ENCODE measurements at places on chromosomes 6 and 20.

DNA sequence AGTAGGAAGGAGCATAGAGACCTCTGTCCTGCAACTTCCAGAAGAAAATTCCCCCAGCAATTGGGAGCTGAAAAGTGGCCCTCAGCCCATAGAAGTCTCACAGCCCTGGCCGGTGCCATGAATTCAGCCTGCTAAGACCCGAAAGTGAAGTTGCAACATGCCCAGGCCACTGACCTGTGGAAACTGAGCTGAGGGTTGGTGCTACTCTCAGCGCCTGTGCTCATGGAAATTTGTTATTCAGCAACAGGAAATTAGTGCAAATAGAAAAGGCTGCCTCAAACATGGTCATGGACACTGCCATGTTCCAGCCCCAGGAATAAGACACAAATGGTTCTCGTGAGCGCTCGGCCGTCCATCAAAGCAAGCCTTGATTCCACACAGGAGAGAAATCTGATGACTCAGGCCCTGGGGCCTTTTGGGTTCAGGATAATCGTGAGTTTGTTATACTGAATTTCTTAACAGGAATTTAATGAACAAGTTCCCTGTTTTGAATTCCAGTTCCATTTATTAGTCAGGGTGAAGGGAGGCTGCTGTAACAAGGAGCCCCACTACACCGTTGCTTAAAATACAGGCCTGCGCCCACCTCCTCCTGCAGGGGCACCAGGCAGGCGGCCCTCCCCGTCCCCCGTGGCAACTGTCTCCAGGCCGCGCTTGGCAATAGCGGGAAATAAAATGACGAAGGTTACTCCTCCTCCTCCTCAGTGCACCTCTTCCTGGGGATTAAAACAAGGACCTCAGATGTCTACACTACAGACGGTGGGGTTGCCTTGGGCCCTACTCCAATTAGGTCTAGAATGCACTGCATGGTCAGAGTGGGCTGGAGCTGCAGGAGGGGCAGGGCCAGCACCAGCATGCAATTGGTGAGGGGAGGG is 152.9 kb downstream of the ERMARD start:
- DNase-seq = no peak

GRCh38 chr6:166112580-166112979 is 55.1 kb downstream of the TBXT start:
- peak; percentile 63 for DNase-seq

GRCh38 chr6:39102071-39102820 is 12.7 kb downstream of the SAYSD1 start:
- DNase-seq = no peak

DNA sequence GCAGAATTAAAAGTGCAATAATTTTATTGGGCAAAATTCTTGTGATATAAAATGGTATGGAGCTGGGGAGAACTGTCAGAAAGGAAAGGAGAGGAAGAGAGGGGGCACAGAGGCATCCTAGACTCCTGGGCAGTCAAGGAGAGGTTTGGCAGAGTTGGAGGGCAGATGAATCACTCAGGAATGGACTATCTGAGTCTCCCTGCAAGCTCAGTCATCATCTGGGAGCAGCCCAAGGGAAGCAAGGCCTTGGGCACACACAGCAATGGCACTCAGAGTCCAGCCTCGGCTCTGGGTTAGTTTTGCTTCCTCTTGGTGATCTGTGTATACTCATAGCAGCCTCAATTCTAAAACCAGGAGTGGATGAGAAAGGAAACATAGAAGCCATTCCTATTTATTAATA is 67.2 kb downstream of the SLC22A1 start:
- DNase-seq = peak; percentile 24

DNA sequence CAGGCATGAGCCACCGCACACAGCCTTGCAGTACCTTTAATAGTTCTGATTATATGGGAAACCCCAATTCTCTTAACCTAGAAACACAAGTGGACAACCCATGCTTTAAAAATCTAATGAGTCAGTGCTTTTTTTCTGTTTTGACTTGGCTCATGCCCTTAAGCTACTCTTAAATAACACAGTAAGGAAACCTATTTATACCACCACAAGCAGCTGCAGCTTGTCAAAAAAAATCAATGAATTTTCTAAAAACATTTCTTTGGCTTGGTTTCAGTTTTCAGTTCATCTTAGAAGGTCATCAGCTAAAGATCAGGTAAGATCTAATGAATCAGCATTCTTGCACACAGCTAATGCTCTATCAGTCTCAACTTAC is 124.1 kb upstream of the DST start:
- DNase-seq = no peak

- no peak for DNase-seq
These were observed 7.3 kb upstream of the ARHGAP18 start for GRCh38 chr6:129717277-129717676.

- no peak for DNase-seq
These were observed 170.1 kb downstream of the LRFN2 start for GRCh38 chr6:40417031-40417430.

DNA sequence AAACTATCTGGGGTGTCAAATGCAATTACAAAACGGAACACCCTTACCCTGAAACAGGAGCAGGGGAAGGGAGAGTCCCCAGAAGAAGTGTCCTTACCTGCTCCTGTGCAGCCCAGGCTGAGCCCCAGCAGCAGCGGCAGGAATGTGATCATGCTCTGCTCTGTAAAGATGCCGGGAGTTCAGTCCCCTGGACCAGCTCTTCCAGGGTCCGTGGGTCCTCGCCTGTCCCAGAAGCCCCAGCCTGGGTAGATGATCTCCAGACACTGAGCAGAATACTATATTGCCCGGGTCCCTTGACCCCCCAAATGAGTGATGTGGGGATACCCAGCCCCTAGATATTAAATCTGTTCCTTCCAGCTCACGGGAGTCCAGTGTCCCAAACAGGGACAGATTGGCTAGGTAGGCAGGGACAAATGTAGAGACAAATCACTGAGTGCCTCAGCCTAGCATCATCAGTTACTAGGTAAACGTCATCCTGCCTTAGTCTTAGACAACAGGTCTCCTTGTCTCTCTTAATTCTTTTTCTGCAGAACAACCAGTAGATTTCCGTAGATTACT is at the start of gene HLA-DMB:
TSS of gene HLA-DMB (minus strand) at position 373 of the 558 bp plus-strand sequence. CDS start at position 152, 221 bp downstream.
- peak; percentile 67 for DNase-seq

- DNase-seq = peak; percentile 39
These were observed 16.4 kb downstream of the TRIM27 start for GRCh38 chr6:28907394-28907793.

DNA sequence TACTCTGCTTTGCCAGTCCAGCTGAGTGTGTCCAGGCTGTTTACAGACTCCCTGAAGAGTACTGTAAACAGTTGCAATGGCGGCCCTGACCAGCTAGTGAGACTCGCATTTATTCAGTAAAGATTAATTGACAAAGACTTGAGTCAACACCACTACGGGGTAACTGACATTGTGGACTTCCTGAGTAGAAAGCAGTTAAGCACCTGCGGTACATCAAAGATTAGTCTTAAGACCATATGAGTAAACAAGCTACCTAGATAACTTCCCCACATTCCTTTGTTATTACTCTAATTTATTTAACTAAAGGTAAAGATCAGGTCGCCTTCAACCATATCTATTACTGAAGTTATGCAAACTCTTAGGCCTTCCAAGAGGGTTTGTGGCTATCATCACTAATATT is 12.6 kb downstream of the VPS52 start:
- no peak for DNase-seq

GRCh38 chr20:8255945-8256632 is 124.0 kb downstream of the PLCB1 start:
- no peak for DNase-seq

DNA sequence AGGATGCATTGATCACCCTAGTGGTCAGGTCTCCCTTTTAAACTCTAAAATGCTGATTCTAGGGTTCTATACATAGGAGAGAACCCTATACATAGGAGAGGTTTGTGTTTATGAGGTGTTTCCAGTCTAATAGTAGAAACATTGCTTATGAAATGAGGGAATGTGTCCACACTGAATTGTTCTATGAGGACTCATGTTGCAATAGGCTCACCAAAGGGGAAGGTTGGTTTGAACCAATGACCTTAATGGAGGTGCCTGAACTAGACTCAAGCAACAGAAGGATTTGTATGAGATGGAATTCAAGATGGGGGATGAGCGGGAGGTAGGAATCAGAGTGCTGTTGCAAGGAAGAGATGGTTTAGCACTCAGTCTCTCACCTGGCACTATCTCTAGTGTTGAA is 33.5 kb upstream of the UBR2 start:
- DNase-seq = no peak

DNA sequence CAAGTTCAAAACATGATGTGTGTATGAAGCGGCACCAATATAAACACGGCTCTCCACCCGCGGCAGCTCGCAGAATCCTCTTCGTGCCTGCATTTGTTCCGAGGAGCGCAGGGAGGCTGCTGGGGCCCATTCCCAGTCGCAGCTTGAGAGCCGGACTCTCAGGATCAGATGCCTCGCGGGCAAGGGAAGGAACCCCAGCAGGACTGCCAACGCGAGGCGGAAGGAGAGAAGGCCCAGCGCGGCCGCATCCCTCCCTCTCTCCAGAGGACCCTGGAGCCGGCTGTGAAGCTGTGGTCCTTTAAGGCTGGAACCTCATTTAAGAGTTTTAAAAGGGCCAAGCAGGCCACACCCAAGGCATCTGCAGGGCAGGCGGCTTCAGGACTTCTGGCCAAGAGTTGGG is 44.2 kb upstream of the ZBP1 start:
- no peak for DNase-seq

DNA sequence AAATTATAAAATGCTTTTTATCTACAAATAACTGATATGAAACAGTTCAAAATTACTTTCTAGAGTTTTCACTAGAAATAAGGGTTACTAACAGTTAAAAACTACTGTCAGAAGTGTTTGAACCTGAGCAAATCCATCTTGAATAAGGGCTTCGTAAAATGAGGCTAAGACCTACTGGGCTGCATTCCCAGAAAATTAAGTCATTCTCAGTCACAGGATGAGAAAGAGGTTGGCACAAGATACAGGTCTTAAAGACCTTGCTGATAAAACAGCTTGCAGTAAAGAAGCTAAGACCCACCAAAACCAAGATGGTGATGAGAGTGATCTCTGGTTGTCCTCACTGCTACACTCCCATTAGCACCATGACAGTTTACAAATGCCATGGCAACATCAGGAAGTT is 93.7 kb downstream of the PLG start:
- peak; percentile 3 for DNase-seq

- no peak for DNase-seq
These were observed 129.1 kb downstream of the SASH1 start for GRCh38 chr6:148471624-148472159.

GRCh38 chr6:37368961-37369320 is 15.2 kb downstream of the RNF8 start:
- no peak for DNase-seq

- no peak for DNase-seq
These were observed 275.8 kb upstream of the SULF2 start for GRCh38 chr20:48060841-48061720.

DNA sequence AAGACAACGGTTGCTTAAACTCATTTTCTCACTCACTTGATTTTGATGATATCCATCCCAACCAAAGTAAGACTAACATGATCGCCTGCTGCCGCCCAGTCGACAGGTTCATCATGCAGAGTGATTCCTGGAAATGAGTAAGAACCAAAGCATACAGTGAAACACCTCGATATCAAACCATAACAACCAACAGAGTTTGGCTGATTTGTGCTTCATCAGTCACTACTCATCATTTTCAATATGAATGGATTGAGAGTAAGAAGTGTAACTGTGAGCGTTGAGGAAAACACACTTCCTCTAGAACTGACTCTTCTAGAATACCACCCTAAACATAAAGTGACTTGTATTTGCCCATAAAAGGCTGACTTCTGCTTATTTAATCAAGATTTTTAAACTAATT is 29.2 kb upstream of the ALDH8A1 start:
- no peak for DNase-seq

DNA sequence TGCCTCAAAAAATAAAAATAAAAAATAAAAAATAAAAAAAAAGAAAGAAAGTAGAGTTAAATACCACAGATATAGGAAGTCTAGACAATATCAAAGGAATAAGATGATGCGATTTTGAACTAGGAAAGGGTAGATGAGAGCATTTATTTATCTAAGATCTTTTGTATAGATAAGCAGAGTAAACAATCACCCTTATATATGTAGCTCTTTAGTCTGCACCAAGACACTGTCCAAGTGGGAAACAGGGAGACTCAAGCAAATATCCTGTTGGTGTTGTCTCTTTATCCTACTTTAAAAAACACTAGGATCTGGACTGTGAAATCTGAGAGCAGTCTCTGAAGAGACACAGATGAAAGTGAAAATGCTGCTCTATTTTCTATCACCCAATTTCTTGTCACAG is 587.0 kb upstream of the FLRT3 start:
- DNase-seq = no peak

DNA sequence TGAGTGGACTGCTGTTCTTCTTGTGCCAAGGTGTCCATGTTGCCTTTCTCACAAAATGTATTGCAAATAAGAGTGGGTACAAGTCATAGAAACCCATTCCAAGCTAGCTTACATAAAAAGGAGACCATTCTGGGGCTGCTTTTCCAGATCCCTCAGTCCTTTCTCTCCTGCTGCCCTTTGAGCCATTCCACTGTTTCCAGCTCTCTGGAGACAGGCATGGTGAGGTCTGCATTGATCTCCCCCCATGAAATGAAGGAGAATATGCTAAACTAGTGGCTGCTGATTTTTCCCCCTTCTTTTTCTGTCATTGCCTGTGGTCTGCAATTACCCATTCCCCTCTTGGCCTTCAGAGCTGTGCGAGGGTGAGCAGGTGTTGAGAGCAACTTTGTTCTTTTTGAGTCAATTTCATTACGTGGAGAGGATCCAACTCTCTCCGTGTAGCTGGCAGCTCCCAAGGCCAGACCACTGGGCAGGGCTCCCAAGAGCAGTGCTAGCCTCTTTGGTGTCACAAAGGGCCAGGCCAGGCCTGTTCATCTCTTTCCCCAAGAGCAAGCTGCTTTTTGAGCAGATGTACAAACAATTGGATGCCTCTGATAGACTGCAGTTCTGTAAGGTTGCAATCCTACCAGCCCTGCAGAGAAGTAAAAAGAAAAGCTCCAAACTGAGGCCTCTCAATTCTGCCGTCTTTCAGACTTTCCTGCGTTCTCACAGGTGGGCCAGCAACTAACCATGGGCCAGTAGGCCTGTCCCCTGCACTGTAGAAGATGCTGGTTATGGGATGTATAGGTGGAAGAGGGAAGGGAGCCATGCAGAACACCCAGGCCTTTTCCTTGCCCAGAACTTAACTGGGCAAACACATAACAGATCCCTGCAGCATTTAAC is 96.1 kb upstream of the ARMC2 start:
- DNase-seq = no peak

GRCh38 chr6:134000443-134000842 is 47.4 kb downstream of the TBPL1 start:
- no peak for DNase-seq

GRCh38 chr6:162670345-162670744 is 57.2 kb downstream of the PRKN start:
- DNase-seq = no peak

- no peak for DNase-seq
These were observed 3.3 kb downstream of the PCIF1 start for GRCh38 chr20:45937765-45938164.

GRCh38 chr6:106540907-106541306 is 88.4 kb downstream of the RTN4IP1 start:
- no peak for DNase-seq

- DNase-seq = no peak
These were observed 595 bp downstream of the FBXO5 start for GRCh38 chr6:152981989-152982903.

- no peak for DNase-seq
These were observed 239.4 kb downstream of the DLL1 start for GRCh38 chr6:170051229-170052172.
